ENCODE measurements at places on chromosomes 1 and 21.
A peak's percentile ranks its signal among the peaks of the same experiment; 100 is the strongest.

- DNase-seq: no peak
Observed at GRCh38 chr1:26820784-26821269, 5.7 kb upstream of the ZDHHC18 start.

- no peak for DNase-seq
Observed at GRCh38 chr1:236175642-236176336, 33.5 kb downstream of the GPR137B start.

DNA sequence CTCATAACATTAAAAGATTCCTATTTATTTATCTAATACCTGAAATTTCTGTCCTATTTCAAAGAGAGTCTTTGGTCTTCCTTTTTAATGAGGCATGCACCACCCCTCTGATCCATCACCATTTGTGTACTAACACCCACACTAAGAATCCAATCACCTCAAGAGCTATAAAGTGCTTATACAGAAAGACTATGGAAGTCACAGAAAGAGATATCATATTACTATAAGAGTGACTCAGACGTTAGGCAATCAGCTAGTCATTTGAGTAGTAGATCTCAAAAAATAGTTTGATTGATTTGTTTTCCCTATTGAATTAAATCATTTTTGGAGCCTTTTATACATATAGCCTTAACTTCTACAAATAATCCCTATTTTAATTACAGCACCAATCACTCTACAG, 46.1 kb downstream of the NME7 start:
- peak; percentile 42 for DNase-seq

DNA sequence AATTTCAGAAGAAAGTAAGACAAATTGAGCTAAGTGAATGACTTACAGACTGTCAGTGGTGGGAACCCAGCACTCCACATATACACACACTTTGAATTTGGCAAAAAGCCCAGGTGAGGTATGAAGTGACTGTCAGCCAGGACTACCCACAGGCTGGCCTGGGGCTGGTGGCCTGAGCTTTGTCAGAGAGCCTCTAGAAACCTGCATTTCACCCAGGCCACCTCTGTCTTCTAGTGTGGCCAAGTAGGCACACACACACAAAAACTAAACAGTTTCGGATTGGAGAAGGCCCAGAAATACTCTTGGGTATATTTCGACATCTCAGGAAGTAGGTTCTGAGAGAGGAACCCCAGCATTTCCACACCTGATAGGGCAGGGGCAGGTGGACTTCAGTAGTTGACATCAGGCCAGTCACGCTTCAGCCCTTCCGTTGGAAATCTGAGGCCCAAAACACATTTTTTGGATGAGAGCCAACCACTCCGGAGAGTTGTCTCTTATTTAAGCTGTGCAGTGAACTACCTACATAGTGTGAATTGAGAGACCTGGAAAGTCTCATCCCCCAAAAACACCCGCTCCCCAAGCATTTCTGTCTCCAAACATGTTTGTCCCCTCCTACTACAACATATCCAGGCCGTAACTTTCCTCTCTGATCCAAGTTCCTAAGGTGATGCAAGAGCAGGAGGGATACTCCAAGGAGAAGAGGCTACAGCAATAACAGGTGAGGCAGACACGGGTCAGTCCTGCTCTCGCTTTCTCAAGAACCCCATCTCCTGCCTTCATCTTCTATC, 167.2 kb upstream of the PROX1 start:
- no peak for DNase-seq

DNA sequence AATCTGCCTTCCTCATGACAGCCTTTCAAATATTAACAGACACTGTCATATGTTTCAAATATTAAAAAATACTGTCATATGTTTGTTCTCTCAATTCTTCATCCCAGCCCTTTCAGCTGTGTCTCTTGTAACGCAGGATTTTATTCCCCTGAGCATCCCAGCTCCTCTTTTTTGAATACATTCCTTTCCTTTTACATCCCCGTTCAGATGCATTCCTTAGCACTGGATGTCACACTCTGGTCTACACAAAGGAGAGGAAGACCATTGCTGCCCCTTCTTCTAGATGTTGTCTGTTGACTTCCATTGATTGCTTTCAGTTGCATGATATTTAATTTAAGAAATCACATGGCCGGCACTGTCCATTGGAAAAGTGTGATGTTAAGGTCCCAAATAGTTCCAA, 117.4 kb upstream of the PAXBP1 start:
- DNase-seq: no peak

- DNase-seq: no peak
Observed at GRCh38 chr1:156406251-156406650, 37.2 kb downstream of the RHBG start.

DNA sequence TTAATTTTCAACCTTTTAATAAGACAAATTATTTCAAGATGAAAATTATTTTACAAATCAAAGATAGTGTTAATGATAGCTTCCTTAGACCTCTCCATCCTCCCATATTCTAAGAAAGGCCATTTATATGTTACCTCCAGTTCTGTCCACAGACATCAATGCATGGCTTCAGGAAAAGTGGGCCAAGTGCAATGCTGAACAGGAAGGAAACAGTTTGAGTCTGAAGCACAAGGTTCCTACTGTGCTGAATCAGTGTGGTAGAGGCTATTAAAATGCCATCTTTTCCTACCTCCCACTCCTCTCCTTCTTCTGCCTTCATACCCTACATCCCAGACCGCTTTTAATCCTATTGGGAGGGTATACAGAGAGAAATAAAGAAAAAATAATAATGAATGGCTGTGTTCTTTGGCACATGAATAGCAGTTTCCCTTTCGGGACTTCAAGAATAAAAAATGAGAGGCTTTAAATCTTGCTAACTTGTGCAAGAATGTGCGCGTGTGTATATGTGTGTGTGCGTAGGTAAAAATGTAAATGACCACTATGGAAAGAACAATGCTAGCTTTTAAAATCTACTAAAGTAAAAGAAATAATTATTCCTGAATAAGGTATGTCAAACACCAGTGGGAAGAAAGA, 62.6 kb upstream of the C1orf105 start:
- no peak for DNase-seq

- DNase-seq: peak; percentile 69
Observed at GRCh38 chr1:113835686-113836290, 23.5 kb upstream of the RSBN1 start.

DNA sequence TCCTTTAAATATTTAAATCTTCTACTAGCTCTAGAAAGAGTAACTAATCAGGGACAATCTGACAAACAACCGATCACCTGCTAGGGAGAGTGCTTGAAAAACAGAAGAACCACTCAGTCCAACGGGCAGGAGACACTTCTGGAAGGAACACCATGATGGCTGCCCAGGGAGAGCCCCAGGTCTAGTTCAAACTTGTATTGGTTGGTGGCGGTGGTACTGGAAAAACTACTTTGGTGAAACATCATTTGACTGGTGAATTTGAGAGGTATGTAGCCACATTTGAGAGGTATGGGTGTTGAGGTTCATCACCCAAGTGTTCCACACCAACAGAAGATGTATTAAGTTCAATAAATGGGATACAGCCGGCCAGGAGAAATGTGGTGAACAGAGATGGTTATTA, 4.8 kb upstream of the WDR47 start:
- no peak for DNase-seq

DNA sequence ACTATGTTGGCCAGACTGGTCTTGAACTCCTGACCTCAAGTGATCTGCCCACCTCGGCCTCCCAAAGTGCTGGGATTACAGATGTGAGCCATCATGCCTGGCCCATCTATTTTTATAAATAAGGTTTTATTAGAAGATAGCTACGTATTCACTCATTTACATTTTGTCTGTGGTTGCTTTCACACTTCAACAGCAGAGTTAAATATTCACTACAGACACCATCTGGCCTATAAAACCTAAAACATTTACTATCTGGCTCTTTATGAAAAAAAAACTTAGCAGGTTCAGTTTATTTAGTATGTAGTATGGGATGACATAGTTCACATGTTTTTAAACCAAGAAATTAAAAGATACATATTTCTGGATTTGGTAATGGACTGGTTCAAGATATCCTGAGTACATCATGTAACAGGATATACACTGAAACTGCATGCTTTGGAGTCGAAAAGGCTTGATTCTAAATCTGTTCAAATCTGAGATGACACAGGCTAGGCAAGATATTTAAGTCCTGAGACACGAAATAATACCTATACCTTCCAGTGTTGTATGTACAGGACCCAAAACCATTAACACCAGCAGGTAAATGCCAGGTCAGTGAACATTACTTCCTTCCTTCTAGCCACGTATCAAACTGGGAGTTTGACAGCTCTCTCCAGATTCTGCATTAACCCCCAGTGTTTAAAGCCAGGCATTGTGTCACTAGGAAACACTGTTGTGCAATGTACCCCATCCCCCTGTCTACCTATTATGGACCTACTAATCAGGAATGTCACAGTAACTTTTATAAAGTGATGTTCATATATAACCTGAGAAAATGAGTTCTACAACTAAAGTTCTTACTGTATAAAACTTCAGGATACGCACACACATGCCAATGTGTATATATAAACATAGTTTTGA, 54.3 kb upstream of the SDC3 start:
- peak; percentile 75 for DNase-seq

DNA sequence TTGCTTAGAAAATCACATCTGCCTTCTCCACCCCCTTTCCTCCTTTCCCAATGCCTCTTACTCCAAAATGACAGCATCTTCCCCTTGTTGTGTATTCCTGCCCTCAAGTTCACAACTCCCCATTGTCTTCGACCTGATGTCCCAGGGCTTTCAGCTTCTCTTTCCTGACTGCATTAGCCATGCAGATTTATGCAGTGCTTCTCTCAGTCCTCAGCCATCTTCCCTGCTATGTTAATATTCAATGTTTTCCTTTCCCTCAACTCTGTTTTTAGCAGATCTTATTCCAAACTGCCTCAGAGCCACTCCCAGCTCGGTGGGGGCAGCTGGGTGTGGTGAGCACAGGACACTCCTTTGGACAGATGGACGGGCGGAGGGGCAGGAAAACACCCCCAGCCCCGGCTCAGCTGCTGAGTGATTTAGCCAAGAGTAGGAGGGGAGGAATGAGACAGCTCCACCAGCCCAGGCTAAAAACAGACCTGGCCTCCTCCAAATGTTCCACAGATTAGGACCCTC, 71.0 kb downstream of the CD2 start:
- DNase-seq: no peak

GRCh38 chr1:119956306-119956705, 60.0 kb upstream of the ADAM30 start:
- DNase-seq: no peak

DNA sequence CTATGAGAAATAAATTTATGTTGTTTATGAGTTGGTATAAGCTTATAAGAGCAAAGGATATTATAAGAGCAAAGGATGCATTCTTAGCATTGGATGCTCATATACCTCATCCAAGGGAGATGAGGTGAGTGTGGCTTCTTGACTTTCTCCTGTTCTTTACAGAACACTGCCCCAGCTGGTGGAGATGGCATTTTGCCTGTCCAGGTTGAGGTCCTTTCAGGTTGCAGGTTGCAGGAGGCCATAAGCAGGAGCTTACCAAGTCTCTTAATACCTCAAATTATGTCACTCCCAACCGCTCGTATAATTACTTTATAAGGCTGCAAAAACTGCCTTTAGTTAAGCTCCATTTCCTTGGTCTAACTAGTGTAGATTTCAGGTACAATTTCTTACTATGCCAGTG, 66.7 kb downstream of the RPE65 start:
- DNase-seq: no peak

DNA sequence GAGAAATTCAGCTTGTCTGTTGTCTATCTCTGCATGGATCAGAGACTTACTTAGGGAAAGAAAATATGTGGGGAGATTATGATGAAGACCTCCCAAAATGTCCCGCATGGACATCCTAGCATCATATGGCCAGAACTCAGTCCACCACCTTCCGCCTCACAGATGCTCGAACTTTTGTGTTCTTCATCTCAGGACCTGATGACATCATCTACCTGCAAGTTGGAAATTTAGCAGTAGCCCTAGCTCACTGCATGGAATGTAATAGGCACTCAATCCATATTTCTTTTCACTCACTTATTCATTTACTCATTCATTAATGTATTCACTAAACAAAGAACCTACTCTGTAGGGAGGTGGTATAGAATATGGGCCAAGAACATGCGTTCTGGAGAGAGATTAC, 96.8 kb downstream of the CLIC6 start:
- DNase-seq: no peak

- no peak for DNase-seq
Observed at GRCh38 chr1:37446874-37447273, 27.5 kb upstream of the ZC3H12A start.

DNA sequence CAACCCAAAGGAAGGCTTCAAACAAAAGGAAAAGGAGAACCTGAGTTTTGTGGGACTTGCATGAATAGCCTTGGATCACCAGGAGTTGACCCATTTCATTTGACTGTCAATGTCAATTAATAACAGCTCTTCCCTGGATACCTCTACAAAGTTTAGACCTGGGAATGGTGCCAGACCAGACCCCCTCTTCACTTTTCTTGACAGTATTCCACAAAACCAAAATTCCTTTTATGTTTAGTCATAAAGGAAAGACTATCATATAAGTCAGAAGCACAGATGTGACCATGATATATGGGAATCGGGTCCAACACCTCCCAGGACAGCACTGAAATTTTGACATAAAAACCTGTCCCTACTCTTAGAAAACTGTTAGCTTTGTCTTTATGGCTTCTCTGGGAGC, 191.8 kb downstream of the LYPLAL1 start:
- DNase-seq: no peak

GRCh38 chr1:234176000-234176399, 197.3 kb upstream of the COA6 start:
- DNase-seq: no peak

GRCh38 chr1:230786385-230786753, 39.2 kb downstream of the CAPN9 start:
- no peak for DNase-seq

- no peak for DNase-seq
Observed at GRCh38 chr1:241330619-241331327, 26.2 kb downstream of the RGS7 start.

- DNase-seq: no peak
Observed at GRCh38 chr1:11443961-11444658, 34.8 kb upstream of the DISP3 start.

DNA sequence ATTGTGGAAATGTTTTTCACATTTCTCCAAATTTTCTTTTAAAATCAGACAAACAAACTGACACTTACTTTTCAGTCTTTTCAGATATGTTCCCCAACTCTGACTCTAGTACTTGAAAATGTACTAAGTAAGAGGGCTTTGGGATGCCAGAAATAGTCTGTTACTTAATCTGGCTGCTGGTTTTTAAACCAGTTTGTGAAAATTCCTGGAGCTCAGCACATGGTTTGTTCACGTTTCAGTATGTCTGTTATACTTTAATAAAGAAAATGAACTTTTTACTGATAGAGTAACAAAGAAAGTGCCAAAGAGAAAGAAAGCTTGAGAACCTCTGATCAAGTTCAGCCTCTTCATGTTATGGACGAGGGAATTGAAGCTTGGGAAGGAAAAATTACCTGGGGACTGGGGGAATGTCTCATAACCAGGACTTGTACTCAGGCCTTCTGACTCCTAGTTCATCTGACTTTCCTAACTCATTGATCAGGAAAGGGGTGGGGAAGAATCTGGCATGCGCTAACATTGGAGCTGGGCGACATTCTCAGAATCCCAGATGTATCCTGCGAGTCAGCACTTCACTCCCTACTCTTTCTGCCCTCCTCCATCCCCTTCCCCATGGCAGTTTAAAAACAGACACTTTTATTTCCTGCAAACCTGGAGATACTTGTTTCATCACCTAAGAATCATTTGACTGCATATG, 30.8 kb upstream of the DNAJC6 start:
- DNase-seq: peak; percentile 4

- no peak for DNase-seq
Observed at GRCh38 chr1:10529091-10529490, 54.3 kb downstream of the PEX14 start.

GRCh38 chr1:77757603-77758002, 2.0 kb downstream of the USP33 start:
- peak; percentile 72 for DNase-seq

GRCh38 chr1:155650231-155650757, 38.3 kb downstream of the YY1AP1 start:
- no peak for DNase-seq

GRCh38 chr1:116470671-116471070, 97.6 kb downstream of the ATP1A1 start:
- no peak for DNase-seq

All from fibroblast of villous mesenchyme (primary cell).